ENCODE measurements at places on chromosomes 1 and 21.

DNA sequence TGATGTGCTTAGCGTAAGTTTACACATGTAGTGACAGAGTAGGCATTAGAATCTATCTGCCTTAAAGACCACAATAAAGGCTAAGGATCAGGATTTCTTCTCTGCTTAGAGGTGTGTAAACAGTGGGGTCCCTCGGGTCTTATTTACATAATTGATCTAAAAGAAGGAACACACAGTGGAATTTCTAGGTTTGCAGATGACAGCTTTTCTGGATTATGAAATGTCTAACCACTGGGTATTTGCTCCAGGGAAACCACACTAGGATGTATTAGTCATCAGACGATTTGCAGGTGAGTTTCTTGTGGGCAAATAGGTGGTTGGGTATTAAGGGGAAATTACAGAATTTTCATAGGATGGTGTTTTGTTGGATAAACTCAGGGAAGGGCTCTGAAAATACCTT, 5.8 kb downstream of the LRRC8D start:
- no peak for DNase-seq

DNA sequence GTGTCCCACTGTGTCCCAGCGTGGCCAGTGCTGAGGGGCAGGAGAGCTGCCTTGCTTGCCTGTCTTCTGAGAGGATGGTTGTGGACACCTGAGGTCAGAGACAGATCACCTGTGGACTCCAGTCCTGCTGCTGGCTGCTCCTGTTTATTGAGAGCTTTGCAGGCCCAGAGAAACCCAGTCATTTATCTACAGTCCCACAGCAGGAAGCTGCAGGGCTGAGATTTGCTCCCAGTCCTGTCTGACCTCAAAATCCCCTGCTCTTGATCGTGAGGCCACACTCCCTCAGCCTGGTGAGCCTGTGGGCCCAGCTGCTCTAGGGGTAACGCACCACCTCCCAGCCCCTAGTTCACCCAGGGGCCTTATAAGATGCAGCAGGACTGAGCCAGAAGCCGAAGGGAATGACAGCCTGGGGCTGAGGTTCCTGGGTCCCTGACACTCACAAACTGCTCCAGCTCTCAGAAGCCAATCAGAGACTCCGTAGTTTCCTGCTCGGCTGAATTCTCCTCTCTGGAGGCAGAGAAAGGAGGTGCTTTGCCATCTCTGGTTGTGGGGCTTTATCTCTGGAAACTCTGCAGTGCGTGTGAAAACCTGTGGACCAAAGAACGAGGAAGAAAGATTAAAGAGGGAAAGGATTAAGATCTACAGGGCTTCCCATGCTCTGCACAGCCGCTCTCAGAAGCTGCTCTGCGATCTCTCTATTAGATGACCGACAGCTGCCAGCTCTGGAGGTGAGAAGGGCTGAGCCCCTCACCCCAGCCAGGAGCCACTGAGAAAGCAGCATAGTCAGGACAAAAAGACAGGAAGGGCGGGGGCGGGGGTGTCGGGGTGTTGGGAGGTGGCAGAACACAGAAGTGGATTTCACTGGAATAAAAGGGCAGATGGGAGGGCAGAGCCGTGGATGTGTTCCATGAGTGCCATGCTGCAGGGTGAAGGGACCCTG, 39.1 kb downstream of the UBIAD1 start:
- DNase-seq = no peak

DNA sequence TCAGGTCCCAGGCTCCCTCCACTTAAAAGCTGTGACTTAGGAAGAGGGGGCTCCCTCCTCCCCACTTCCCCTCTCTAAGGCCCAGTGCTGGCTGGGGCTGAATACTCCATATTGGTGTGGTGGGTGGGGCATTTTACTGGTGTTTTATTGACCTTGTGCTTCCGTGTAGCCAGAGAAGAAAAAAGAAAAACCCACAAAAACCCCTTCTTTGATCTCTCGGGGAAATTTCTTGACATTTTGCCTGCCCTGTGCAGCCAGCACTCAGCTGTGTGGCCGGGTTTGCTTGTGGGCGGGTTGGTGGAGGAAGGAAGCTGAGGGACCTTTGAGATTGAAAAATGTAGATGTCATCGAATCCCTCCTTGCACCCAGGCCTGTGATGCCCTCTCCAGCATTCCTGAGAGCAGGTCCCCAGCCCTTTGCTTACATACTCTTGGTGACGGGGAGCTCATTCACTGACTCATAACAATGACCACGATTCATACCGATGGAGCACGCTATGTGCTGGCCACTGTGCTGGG, 24.8 kb downstream of the TNFRSF8 start:
- no peak for DNase-seq

- no peak for DNase-seq
Measured at GRCh38 chr1:35210321-35211119, 17.6 kb upstream of the SFPQ start.

GRCh38 chr1:173406783-173407230, 70.3 kb upstream of the PRDX6 start:
- DNase-seq = no peak

GRCh38 chr1:172616636-172617035, 42.3 kb upstream of the FASLG start:
- no peak for DNase-seq

DNA sequence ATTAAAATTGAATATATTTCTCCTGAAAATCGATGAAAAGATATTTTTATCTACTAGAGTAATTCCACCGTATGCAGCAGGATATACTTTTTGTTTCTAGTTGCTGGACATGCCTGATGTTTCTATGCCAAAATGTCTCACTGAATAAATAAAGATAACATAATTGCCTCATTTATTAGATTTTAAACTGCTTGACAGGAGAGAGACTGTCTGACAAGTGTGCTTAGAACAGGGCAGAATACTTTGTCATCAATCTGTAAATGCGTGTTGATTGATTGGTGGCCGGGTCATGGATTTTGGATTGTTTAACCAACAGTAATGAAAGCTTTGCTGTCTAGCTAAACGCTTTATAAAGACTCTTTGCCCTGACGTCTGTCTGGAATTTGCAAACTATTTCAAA, 339.0 kb downstream of the CHRM3 start:
- no peak for DNase-seq

DNA sequence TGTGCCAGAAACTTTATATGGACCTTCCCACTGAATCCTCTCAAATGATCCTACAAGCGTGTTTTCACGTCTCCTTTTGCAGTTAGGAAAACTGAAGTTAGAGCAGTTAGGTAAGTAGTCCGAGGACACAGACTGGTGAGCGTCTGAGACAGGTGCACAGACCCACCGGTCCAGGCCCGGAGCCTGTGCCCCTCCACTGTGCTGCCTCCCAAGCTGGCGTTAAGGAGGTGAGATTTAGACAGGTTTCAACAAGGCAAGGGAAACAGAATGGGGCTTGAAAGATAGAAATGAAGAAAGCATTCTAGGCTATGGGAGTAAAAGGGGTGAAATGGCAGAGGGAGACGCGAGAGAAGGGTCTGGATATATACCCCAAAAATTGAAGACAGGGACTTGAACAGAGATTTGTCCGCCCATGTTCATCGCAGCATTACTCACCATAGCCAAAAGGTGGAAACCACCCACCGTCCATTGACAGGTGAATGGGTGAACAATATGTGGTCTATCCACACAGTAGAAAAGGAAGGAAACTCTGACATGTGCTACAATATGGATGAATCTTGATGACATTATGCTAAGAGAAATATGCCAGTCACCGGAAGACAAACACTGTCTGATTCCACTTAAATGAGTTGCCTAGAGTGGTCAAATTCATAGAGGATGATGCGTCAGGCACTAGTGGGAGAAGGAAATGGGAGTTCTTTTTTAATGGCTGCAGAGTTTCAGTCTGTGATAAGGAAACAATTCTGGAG, 15.7 kb upstream of the PKP1 start:
- DNase-seq = no peak

- no peak for DNase-seq
Measured at GRCh38 chr1:13951793-13952751, 252.1 kb downstream of the PRDM2 start.

Data from right renal pelvis (tissue), 4 donors.